ENCODE measurements at places on chromosomes 5 and 9.

DNA sequence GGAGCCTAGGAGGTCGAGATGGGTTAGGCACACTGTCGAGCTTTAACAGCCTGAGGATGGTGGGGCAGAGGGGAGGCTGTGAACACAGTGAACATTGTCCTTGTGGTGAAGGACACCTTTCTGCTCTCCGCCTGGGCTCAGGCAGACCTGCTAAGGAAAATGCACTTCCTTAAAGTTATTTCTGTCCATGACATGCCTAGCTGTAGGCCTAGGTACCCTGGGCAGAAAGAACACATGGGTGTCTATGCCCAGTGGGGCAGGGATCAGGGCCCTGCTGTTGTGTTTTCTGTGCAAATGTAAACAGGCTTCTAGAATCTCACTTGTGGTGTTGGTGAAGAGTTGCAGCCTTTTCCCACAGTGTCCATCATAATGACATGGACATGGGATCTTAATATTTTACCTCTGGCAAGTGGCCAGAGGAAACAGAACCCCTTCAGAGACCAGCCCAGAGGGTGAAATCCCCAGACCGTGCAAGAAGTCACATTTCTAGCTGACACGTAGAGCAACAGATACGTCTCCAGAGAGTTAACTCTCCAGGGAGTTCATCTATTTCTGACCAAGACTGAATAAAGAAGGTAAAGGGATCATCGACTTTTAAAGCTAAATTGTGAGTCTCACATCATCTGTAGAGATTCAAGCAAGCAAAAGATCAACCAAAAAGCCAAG lies 79.2 kb downstream of the C9orf152 start:
- no peak for DNase-seq

DNA sequence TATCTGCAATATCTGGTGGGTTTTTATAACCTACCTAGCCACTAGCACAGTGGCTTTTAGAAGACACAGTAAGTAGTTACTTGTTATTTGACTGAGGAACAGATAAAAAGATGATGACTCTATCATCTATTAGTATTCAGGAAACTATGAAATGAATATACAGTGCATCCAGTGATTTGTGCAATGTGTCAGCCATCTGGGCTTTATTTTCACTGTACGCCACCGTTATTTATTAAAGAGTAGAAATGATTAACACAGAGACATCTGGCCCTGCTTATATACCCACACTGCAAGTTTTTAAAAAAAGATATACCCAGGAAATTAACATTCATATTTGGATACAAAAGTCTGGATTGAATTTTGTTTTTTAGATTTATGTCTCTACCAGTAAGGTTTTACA lies 408.4 kb downstream of the PDE4D start:
- DNase-seq, result no peak

GRCh38 chr9:133968428-133968827 lies 23.7 kb downstream of the VAV2 start:
- no peak for DNase-seq

GRCh38 chr9:74444369-74444768 lies 52.8 kb upstream of the RORB start:
- DNase-seq, result no peak

GRCh38 chr5:172707285-172708182 lies 63.5 kb downstream of the DUSP1 start:
- DNase-seq, result peak; percentile 90

DNA sequence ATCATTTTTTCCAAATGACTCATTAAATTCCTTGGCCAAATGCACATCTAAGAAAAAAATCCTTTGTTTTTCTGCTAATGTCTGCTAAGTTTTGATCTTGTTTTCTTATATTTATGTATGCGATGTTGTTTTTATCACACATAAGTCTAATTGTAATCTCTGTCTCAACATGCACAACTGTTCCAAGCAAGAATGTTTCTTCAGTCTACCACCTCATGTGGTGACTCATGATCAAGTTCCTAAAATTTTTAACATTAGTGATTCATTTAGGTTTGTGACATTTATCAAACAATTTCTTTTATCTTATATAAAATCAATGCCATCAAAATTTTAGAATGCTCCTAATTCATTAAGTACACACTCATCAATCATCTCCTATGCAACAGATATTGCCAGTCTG lies 763.9 kb upstream of the FAM174A start:
- DNase-seq, result no peak

- peak; percentile 98 for DNase-seq
Observed at GRCh38 chr5:135821802-135822201, 12.7 kb upstream of the SLC25A48 start.

- peak; percentile 12 for DNase-seq
Observed at GRCh38 chr9:112887381-112887780, 3.3 kb downstream of the SLC46A2 start.

DNA sequence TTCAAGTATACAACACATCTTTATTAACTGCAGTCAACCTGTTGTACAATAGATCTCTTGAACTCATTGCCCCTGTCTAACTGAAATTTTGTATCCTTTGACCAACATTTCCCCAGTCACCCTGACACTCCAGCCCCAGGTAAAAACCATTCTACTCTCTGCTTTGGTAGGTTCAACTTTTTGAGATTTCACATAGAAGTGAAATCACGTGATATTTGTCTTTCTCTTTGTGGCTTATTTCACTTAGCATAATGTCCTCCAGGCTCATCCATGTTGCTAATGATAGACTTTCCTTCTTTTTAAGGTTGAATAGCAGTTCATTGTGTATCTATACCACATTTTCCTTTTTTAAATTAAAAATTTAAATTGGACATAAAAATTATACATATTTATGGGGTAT lies 126.5 kb upstream of the MAN2A1 start:
- no peak for DNase-seq

GRCh38 chr5:166257661-166258060 lies 2033.8 kb upstream of the WWC1 start:
- no peak for DNase-seq

DNA sequence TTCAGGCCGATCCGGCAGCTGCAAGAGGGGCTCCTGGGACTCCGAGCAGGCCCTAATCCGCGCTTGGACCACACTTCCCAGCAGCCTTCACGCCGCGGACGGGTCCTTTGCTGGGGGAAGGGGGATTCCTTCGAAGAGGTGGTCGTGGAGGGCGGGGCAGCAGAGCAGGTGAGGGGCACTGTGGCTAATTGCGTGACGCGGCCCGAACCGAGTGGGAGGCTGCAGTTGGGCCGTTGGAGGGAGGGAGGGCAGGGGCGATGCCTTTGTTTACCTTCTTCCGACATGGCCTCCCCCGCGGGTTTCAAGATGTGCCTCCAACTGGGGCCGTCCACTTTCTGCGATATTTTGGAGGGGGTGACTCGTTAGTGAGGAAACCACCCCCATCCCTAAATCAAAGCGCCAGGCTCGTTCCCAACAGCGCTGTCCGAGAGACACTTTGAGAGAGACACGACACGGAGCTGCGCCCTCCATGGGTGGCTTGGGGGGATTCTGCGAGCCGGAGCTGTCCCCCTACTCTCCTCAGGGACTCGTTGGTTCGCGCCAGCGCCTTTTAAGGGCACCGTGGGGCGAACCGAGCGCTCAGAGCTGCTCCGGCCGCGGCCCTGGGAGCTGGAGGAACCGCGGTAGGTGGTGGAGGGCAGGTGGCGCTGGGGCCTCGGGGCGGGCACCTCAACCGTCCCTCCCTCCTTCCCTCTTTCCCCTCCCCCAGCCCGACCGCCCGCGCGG lies at the start of gene FAM53C:
FAM53C (plus strand) TSS at position 582 of the 726 bp plus-strand sequence. CDS start 3,070 bp downstream, outside the sequence.
- peak; percentile 98 for DNase-seq

GRCh38 chr5:80656425-80656824 lies 1.6 kb upstream of the DHFR start:
- peak; percentile 7 for DNase-seq

DNA sequence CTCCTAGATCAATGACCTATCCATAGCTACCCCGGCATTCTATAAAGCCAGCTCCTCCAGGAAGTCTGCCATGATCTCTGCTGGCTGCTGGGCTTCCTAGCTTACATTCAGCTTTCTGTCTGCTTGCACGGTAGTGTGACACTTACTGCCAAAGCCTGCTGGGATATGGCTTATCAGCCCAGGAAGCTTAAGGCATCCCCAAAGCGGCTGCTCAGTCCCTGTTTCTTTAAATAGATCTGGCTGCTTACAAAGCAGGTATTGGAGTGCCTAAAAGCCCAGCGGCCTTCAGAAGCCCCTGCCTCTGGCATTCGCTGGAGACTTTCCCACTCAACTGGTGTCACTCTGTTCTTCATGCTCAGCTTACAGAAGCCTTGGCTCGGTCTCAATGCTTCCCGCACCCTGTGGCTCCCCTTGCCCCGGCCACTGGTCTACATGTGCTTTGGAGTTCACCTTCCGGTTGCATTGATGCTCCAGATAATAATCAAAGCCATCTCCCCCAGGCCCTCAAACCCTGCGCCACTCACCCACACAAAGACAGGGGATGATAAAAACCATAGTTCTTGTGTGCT lies 31.3 kb upstream of the STRBP start:
- no peak for DNase-seq

GRCh38 chr9:114671605-114672004 lies 10.4 kb downstream of the TEX48 start:
- peak; percentile 20 for DNase-seq

DNA sequence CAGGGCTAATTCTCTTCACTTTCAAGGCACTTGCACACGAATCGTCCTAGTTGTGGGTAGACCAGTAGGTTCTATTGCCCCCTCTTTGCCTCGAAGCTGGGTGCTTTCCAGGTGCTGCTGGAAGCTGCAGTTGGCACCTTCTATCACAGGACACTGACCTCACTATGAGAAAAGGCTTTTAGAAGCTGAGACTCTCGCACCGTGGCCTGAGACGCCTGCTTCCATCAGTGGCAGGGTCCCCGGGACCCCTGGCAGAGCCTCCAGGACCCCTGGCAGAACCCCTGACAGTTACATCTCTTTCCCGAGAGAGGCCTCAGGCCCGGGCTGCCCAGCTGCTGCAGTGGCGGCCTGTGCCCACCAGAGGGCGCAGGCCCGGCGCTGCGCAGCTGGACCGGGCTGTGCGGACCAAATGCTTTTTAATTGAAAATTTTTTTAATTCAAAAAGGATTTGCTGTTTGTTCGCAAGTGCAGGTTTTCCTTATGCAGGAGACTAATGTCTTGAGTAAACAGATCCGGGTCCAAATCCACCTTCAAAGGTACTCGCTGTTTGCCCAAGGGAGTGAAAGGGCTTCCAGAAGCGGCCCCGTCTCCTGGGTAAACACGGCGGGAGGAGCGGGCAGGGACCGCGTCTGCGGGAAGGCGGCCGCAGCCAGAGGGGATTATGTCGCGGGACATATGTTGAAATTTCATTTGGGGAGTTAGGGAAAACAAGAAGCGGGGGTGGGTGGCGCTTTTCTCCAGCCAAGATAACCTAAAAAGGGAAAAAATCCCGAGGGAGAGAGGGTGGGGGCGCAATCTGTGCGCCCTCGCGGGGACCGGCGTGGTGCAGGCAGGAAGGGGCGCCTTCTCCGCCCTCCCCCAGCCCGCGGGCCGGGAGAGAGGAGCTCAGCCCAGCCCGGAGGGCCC lies 114.5 kb upstream of the LMX1B start:
- peak; percentile 53 for DNase-seq

GRCh38 chr5:28132151-28132550 lies 1093.8 kb upstream of the CDH9 start:
- no peak for DNase-seq

GRCh38 chr5:75152860-75153259 lies 83.8 kb downstream of the ANKRD31 start:
- peak; percentile 46 for DNase-seq

- no peak for DNase-seq
Observed at GRCh38 chr9:109743696-109744095, 36.3 kb upstream of the PALM2AKAP2 start.

DNA sequence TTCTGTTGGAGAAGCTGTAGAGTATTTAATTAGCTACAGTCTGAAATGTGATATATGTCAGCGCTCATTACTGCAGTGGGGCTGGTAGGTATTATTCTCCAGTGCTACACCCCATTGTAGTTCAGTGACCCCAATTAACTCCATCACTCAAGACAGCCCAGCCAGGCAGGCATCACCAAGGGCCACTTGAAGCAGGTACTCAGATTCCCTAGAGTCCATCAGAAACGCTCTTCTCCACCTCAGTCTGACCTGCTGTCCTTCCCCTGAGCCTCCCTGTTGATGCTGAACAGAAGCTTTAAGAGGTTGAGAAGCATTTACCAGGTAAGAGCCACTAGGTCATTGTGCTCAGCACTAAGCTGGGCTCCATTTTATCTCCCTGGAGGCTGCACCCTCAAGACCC lies 71.8 kb downstream of the GALNT10 start:
- no peak for DNase-seq

GRCh38 chr5:181176254-181176952 lies 28.6 kb downstream of the TRIM7 start:
- DNase-seq, result no peak

- DNase-seq, result no peak
Observed at GRCh38 chr5:93385655-93386054, 195.4 kb downstream of the NR2F1-AS1 start.

- DNase-seq, result no peak
Observed at GRCh38 chr9:136957901-136958300, 5.8 kb downstream of the LCN12 start.

DNA sequence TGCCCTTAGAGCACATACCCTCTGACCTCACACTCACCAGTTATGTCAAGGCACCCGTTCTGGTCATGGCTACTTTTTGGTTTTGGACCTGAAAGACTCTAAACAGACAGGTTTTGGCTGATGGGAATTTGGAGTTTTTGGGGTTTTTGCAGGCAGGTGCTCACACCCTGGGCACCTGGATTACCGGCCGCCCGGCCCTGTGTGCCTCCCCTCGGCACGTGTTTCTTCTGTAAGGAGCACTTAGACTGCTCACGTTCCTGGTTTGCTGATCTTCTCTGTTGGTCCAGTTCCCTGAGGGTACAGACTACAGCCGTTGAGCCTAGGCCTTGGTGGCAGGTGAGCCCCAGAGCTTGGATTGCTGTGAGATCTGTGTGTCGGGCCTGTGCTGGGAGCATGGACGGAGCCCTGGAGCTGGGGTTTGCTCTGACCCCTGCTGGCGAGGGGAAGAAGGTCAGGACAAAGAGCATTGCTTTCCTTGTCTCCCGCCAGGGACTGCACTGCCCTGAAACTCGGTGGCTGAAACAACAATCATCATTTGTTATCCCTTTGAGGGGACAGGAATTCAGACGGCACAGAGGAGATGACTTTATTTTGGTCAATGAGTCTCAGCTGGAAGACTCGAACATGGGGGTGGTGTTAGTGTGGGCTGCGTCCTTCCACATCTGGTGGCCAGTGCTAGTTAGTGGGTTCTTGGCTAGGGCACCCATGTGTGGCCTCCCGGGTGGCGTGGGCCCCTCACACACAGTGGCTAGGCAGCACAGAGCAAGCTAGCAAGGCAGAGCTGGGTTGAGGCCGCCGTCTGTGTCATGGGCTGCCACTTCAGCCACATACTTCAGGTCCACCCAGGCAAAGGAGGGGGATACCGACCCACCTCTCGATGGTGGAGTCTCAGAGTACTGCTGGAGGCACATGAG lies 76.4 kb downstream of the EHMT1 start:
- peak; percentile 71 for DNase-seq

GRCh38 chr5:65768723-65769346 lies 46.8 kb downstream of the NLN start:
- DNase-seq, result no peak

- DNase-seq, result no peak
Observed at GRCh38 chr5:139120521-139120920, 77.6 kb downstream of the SIL1 start.
